Lung microvascular endothelial cell (primary cell): ENCODE measurements at places on chromosomes 6 and 20. TPM values are rescaled to one million over a fixed set of nuclear protein-coding genes. Genes with fewer than 3 reads are reported as not detected.

DNA sequence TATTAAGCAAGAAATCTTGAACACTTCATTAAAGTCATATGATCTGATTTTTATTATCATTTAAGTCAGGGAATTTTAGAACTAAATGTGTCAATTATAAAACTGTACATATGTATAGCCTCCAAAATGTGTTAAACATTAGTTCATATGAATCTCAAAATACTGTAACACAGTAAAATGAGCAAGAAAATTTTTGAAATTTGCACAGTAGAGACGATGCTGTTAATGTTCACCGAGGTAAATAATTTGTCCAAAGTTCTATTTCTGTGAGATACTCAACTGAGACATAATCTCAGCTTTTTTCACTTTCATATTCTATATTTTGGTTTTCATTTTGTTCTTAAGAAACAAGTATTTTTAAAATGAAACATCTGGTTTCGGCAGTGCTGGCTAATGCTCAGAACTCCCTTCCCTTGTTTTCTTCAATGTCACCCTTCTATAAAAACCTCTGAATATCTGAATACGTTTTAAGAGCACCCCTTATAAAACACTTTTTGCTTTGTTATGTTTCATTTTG is 353.1 kb downstream of the LAMA2 start:
- no peak for DNase-seq

GRCh38 chr6:16544006-16544405 is 217.3 kb downstream of the ATXN1 start:
- DNase-seq = no peak

DNA sequence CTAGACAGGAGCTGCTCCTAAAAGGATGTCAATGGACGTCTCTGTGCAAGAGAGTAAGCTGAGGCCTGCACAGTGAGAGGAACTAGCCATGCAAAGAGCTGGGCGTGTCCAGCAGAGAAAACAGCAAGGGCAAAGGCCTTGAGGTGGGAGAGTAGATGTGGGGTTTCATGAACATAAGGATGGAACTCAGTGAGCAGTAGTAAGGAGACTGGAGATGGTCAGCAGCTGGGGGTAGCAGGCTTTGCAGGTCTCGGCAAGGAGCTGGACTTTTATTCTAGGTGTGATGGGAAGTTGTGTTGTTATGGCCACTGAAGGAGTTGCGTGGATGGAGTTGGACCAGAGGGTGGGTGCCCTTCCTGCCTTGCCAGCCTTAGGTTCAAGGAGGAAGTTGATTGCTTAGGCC is 90.7 kb upstream of the SIRPA start:
- no peak for DNase-seq

DNA sequence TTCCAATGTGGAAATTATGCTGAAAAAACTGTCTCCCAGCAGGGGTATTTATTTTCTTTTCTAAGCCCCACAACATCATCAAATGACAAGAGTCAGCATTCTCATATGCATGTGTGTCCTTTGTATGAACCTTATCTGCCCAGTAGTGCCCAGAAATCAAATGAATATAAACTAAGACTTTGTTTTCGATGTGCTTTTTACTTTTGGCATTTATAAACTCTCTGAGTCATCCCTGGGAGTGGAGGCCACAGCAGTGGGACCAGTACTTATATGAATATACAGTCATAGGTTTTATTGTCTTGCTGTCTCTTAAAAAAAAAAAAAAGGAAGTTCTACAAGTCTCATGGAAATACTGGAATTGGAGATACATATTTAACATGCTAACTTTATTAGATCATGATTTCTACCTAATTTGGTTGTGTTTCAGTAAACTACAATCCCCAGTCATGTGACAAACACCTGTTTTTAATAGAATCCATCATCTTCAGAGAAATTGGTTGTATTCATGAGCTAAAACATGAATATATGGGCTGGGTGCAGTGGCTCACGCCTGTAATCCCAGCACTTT is 99.2 kb upstream of the TMEM181 start:
- DNase-seq = peak; percentile 90

DNA sequence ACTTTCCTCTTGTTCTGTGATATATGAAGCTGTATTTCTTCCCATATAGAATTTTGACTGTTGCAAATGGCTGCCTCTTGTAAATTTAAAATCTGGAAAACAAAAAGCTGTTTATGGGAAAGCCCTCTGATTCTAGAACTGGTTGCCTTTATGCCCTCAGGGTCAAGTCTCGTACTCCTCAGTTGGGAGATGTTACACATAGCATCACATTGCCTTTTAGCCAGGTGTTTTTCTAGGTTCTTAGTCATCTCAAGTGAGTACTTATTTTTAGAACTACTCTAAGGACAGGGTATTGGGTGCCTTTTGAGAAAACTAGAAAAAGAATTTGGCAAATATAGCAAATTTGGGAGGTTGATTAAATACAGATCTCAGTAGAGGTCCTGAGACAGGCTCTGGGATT is 58.5 kb downstream of the ANKS1A start:
- no peak for DNase-seq

GRCh38 chr6:143164565-143165105 is 103.9 kb downstream of the AIG1 start:
- DNase-seq = no peak

- peak; percentile 42 for DNase-seq
Observed at GRCh38 chr6:11043961-11044711, at the start of gene ELOVL2. Gene ELOVL2, minus strand, starts transcription at chr6:11044305. Its CDS starts 75 bp downstream, at chr6:11044230.

DNA sequence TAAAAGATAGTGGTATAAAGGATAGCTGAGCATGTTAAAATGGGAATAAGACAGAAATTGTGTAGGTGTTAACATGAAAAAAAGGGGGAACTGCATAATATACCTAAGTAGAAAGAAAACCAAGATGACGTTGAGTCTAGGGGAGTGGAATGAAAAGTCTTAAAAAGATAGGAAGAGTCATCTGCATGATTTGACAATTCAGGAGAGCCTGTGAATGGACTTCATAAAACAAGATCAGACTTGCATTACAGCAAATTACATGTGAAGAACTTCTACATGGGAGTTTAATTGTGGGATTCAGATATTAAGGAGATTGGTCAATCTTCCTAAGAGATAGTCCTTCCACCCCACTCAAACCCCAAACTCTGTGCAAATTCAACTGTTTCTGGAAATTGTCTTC is 85.5 kb downstream of the WASF1 start:
- no peak for DNase-seq

- DNase-seq = no peak
Observed at GRCh38 chr20:32012159-32012688, 2.0 kb downstream of the CCM2L start.

DNA sequence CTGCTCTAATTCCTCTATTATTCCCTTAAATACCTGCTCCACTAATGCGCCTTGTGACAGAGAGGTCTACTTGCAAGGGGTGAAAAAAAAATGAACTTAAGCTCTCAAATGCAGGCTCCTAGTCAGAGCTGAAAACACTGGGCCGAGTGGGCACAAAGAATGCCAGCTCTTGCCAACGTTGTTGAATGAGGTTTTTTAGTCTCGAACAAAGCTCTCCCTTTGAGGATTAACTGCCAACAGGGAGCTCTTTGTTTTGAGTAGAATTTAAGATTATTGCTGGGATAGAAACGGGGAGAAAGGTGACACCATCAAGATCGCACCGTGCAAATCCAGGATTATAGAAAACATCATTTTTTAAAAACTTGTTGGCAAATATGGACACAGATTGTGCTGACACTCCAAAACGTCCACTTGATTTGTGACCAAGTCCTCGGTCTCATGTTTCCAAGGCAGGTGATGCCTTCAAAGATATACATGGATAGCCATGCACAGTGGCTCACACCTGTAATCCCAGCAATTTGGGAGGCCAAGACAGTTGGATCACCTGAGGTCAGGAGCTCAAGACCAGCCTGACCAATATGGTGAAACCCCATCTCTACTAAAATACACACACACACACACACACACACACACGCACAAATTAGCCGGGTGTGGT is 163.2 kb downstream of the BMP7 start:
- no peak for DNase-seq

DNA sequence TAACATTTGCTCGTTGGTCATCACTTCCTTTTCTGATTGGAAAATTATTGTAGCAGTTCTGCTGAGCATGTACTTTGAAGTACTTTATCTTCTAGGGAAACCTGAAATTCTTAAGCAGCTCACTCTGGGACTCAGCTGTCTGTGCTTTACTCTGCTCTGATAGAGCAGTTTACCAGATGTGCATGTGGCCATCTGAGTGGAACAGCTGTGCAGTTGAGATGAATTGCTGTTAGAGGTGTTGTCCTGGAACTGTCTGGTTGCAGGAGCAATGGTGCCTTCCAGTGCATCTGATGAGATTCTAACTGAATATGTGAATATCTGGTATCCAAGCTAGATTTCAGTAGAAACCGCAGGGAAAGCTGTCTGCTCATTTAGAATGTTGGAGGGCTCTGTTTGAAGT is 27.2 kb downstream of the PANK2 start:
- no peak for DNase-seq

GRCh38 chr6:154113392-154113791 is 74.4 kb downstream of the OPRM1 start:
- no peak for DNase-seq

GRCh38 chr6:72977114-72977513 is 248.2 kb downstream of the KHDC1L start:
- DNase-seq = no peak

GRCh38 chr20:23889775-23890187 is 10.2 kb upstream of the CST5 start:
- DNase-seq = peak; percentile 56

DNA sequence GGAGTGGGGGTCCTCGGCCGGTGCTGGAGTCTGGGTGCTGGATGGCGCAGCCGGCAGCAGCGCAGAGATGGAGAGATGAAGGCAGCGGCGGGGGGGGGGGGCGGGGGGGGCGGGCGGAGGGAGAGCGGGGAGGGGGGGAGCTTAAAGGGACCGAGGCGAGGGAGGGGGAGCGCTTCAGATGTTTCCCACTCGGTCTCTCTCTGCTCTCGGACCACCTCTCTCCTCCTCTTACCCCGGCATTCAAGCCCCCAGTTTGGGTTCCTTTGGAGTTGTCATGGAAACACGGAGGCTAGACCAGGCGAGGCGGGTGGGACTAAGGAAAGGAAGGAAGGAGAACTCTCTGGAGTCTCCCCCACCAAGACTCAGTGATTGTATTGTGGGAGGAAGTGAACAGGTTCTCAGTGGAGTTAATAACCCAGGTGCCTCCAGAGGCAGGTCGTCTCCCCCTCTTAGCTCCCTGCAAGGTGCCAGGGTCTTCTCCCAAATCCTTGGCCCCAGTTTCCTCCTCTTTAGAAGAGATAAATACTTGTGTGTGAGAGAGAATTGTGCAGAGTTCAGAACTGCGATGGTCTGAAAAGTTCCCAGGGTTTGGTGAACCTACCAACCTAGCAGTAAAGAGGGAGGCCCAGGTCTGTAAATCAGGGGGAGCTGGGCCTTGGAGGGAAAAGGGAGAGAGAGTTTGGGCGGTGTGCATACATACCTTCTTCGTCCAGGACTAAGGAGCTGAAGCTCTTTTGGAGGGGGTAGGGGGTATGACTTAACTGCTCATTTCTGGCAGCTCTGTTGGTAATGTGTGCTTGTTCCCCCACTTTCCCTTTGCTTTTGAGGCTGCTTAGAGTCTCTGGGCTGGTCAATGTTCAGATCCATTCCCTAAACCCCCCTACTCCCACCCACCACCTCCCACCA is at the start of gene PRRT1:
Gene PRRT1, minus strand, starts transcription at position 77 of the 906 bp plus-strand sequence. CDS start 112 bp downstream, outside the sequence.
- no peak for DNase-seq

- DNase-seq = no peak
Observed at GRCh38 chr6:121764493-121764892, 329.0 kb downstream of the GJA1 start.

- no peak for DNase-seq
Observed at GRCh38 chr6:111652156-111652555, 46.5 kb upstream of the TRAF3IP2 start.

- no peak for DNase-seq
Observed at GRCh38 chr20:21564127-21564773, 50.4 kb upstream of the NKX2-2 start.

DNA sequence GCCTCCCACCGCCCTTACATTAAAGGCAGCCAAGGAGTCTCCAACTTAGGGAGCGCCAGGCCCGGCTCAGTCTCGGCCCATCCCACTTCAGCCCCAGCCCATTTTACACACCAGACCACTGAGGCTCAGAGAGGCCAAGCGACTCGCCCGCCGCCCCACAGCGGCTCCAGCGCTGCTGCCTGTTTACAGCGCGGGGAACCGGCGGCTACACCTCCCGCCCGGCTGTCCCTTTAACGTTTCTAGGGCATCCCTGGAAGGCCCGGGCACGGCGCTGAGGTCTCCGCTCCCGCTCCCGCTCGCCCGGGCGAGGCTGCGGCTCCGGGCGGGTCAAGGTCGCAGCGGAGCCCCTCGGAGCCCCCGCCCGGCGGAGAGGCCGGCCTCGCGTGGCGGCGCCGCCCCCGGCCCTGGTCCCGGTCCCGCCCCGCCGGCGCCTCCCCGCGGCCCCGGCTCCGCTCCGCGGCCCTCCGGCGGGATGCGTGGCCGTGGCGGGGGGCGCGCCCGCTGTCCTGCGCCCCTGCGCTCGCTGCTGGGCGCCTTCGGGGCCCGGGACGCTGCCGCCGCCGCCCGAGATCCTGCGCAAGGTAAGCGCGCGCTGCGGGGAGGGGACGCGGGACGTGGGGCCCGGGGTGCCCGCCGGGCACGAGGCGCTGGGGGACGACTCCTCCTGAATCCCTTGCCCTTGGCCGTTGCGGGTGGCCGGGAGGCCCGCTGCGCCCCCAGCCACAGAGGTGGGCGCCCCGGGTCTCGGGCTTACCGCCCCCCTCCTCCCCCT is 27.1 kb upstream of the PHACTR3 start:
- no peak for DNase-seq

- DNase-seq = no peak
Observed at GRCh38 chr6:15508441-15508871, 154.4 kb downstream of the DTNBP1 start.

GRCh38 chr20:2799271-2799670 is 1.2 kb downstream of the CPXM1 start:
- DNase-seq = no peak

Gene ZNF322
- 9.8 and 14.3 TPM in 2 replicates for total RNA-seq

Gene FLRT3
- 0.87 and 3.4 TPM in 2 replicates for total RNA-seq

Gene NOTCH4
- total RNA-seq = 9.1 and 14.8 TPM in 2 replicates

Gene PAK5
- not detected in 2 replicates for total RNA-seq

Gene PLCB4
- 2.2 and 8.9 TPM in 2 replicates for total RNA-seq

Gene BCAS4
- 0.60 and 0.87 TPM in 2 replicates for total RNA-seq
